Peyer's patch (tissue), 4 donors: ENCODE measurements at places on chromosomes 16 and 17. TPM values are rescaled to one million over a fixed set of nuclear protein-coding genes. Genes with fewer than 3 reads are reported as not detected.

- DNase-seq: peak; percentile 51
These were observed 19.9 kb upstream of the ZNF750 start for GRCh38 chr17:82859431-82860403.

GRCh38 chr16:2022723-2023091, 3.1 kb downstream of the NPW start:
- no peak for DNase-seq

DNA sequence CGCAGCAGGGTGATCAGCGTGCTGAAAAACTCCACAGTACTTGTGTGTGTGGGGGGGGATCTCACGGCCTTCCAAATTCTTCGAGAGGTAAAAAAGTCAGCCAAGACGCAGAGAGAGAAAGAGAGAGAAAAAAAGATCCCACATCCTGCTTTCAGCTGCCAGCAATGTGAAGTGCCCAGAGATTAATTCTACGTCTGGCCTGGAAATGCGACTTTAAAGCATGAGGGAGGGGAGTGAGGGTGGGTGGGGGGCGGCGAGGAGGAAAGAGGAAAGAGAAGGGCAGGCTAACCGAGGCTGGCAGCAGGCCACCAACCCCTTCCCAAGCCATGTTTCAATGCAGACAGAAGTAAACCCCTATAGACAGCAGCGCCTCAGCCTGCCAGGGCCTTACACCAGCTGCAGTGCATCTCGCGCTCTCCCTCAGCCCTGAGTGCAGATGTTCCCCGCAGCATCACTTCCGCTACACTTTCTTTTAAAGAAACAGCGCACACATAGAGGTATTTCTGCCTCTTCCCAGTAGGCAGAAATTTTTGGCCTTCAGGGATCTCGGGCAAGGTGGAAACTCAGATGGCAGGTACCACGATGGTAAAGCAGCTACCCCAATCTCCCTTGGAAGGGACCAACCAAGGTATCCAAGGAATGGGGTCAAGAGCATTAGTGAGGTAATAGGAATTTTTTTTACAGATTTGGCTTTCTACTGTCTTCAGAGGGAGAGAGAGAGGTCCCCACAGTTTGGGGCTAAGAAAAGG, 87.8 kb downstream of the SMG6 start:
- peak; percentile 88 for DNase-seq

GRCh38 chr17:71180801-71181385, 939.9 kb upstream of the SOX9 start:
- peak; percentile 50 for DNase-seq

DNA sequence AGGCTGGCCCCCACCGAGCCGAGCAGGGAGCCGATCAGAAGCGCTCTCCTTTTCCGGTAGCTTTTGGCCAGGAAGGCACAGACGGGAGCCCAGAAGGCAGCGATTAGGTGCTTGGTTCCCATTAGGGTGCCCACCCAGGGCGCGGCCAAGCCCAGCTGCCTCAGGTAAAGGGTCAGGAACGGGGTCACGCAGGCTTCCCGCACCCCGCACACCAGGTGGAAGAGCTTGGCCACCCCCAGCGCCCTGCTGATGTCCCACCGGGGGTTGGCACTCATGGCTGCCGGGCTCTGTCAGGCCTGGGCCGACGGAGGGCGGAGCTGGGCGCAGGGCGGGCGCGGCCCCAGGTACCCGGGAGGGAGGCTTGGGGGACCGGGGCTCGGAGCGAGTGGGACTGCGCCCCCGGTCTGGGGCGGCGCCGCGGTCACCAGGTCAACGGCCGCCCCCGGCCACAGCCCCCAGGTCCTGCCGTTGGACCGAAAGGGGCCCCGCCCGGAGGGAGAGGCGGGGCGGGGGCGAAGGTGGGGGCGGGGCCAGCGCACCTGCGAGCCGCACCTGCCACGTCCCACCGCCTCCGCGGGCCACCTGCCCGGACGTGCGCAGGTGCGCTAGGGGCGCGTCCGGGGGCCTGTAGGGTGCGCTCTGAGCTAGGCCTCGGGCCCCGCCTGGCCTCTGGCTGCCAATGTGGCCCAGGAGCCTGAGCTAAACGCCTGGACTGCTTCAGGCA, at the start of gene MFSD6L:
Gene MFSD6L (minus strand): TSS at position 520 of the 724 bp plus-strand sequence. CDS start 245 bp downstream, at position 275.
- peak; percentile 81 for DNase-seq

GRCh38 chr17:72560303-72561247, 439.8 kb downstream of the SOX9 start:
- peak; percentile 78 for DNase-seq

DNA sequence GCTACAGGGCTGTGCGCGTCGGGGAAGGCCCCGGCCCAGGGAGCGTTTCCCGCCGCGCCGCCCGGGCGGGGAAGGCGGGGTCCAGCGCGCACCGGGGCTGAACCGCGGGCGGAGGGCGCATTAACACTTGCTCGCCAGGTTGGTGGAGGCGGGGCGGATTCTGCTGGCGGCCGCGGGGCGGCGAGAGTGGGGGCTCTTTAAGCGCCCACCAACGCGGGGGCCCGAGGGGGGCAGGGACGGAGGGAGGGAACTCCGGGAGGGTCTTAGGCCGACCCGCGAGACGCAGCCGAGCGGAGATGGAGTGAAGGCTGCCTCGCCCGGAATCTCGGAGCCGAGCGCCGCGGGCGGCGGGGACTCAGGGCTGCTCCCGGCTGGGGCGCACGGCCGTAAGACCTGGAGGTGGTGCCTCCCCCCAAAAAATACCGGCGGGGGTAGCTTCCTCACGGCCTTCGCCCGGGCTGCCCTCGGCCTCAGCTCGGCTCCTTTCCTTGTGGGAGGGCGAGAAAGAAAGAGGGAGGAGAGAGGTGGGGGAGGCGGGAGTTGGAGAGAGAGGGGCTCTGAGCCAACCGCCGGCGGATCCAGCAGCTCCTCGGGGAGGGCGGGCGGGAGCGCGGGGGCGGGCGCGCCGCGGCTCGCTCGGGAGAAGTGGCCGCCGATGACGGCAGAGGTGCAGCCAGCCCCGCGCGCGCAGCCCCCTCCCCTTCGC, 415 bp upstream of the FOXF1 start:
- peak; percentile 20 for DNase-seq

GRCh38 chr17:81229666-81229920, 6.8 kb upstream of the CEP131 start:
- DNase-seq: no peak

GRCh38 chr17:58207451-58207850, 11.6 kb downstream of the MKS1 start:
- DNase-seq: no peak

GRCh38 chr16:23353440-23353839, 51.3 kb downstream of the SCNN1B start:
- no peak for DNase-seq

- DNase-seq: no peak
These were observed 39.4 kb upstream of the DHX8 start for GRCh38 chr17:43444223-43445008.

DNA sequence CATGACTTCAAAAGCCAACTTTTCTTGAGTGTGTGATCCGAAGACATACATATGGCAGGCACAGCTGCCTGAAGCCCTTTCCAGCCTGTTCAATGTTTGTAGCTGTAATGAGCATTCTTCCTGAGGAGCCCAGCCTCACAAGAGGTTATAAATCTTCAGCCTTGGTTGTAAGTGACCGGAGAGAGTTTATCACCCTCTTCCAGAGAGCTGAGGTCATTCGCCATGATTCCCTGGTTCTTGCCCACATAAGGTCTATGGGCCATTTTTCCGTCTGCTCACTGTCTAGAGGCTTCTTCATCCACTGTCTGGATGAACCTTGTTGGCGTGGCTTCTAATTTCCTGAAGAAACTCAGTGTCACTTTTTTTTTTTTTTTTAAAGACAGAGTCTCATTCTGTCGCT, 9.7 kb upstream of the CSF3 start:
- no peak for DNase-seq

- peak; percentile 84 for DNase-seq
These were observed 7.5 kb downstream of the CD7 start for GRCh38 chr17:82309656-82310570.

- no peak for DNase-seq
These were observed 74.7 kb downstream of the CACNG1 start for GRCh38 chr17:67119102-67119501.

DNA sequence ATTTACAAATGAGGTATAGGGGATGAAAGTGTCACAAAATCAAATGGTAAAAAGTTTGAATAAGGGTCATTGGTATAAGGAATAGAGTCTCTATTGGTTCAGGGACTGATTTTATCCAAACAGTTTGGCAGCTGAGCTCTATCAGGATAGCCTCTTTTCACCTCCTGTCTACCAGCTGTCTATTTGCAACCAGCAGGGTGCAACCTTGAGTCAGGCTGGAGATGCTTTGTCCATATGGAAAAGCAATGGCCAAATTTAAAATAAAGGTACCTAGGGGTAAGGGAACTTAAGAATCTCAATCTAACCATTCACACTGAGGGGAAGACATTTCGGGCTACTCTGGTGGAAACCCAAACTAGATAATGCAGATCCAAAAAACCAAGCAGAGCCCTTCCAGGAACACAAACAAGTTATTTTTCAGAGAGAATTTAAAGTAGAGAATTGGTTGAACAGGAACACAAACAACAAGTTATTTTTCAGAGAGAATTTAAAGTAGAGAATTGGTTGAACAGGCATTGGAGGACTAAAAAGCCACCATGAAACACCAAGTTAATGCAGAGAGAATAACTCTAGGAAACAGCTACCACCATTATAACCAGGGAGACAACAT, 12.6 kb upstream of the CA10 start:
- no peak for DNase-seq

DNA sequence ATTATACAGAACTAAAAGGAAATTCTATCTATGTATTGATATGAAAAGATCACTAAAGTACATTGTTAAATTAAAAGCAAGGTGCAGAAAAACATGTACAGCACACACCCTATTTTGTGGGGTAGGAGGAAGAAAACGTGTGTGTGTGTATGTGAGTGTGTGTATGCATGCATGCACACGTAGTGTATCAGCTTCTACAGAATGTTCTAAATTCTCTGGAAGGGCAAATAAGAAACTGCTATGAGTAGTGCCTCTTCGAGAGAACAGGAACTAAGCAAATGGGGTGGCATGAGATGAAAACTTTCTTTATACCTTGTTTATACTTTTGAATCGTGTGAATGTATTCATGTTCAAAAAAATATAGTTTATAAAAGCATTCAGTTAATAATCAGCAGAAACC, 58.9 kb downstream of the TMC6 start:
- no peak for DNase-seq

- no peak for DNase-seq
These were observed 12.1 kb downstream of the PLEKHG4 start for GRCh38 chr16:67291461-67291860.

DNA sequence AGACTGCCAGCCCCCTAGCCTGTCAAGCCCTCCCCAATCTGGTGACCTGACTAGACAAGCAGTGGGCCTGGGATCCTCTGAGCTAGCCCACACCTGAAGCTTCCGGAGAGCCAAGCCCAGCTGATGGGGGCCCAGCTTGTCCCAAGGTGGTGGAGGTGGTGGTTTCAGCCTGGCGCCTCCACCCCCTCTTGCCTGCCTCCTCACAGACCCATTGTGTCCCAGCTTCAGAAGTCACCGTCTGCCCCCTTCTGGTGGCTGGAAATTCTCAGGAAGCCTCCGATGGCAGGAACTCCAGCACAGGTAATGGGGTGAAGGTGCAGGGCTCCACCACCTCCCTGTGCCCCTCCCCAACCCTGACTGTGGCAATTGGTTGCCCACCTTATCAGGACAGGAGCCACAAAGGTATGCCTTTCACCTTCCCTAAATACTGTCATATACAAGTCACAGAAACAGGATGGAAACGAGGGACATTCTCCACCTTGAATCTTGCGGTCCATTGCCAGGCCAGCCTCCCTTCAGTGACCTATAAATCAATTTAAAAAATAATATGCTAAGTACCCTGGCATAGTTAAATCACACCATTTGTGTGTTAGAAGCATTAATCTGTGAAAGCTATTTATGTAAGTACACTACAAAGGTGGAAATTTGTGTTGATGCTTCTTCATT, 66.0 kb upstream of the ZNF423 start:
- DNase-seq: peak; percentile 22

DNA sequence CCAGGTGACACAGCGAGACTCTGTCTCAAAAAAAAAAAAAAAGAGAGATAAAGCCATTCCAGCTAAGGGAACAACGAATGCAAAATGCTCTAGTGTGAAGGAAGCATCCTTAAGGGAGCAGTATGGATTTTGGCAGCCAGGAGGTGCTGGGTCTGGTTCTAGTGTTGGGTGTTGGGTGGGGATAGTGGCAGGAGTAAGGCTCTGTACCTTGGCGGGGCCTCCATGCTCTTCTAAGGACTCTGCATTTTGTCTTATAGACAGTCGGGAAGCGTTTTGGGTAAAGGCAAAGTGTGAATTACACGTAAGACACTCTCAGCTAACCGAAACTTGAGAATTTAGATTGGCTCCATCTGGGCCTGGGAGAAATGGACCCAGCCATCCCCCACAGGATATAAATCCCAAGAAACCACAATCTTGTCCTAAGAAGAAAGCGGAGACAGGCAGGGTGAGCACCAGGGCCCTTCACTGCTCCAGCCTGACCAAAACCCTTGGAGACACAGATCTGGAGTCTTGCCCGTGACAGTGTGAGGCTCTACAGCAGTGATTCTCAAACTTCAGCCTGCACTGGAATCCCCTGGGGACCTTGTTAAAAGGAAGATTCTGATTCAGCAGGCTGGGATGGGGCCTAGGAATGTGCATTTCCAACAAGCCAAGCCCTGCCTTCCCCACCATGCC, 33.1 kb upstream of the PHB1 start:
- DNase-seq: no peak

GRCh38 chr17:66488864-66489263, 186.5 kb downstream of the PRKCA start:
- DNase-seq: no peak

- DNase-seq: no peak
These were observed 72.9 kb upstream of the SMIM36 start for GRCh38 chr17:55584055-55584685.

The PLD6 gene
- total RNA-seq: not detected

The SEC14L5 gene
- total RNA-seq: 0.83 TPM

The DHRS7C gene
- not detected for total RNA-seq

The NPIPA5 gene
- 11.4 TPM for total RNA-seq

The MLLT6 gene
- total RNA-seq: 142 TPM

The SRCIN1 gene
- 9.3 TPM for total RNA-seq
